Fibroblast of villous mesenchyme (primary cell): ENCODE measurements at places on chromosomes 2 and 18.

- DNase-seq = peak; percentile 27
Measured at GRCh38 chr2:236862961-236863728, 222.5 kb upstream of the COPS8 start.

- DNase-seq = no peak
Measured at GRCh38 chr18:70907673-70908072, 618.8 kb downstream of the SOCS6 start.

GRCh38 chr2:99975386-99975785 lies 167.0 kb downstream of the AFF3 start:
- peak; percentile 4 for DNase-seq

GRCh38 chr2:20378891-20379519 lies 28.4 kb upstream of the PUM2 start:
- DNase-seq = peak; percentile 92

DNA sequence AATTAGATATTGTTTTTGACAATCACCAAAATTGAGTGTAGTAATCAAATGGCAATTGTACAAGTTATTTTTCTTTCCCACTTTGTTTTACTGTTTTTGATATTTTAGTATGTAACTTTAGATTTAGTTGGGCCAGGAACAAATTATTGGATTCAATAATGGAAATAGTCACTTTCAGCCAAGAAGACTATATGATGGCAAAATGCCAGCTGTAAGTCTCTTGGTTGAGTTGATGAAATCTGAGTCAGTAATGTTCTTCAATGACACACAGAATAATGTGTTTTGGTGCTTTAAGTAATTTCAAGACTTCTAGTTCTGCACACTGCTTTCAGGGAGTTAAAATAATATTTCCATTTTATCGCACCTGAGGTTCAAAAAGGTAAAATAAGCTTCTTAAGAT lies 2022.0 kb upstream of the CELF4 start:
- no peak for DNase-seq

GRCh38 chr2:161165811-161166210 lies 5.6 kb downstream of the TANK start:
- DNase-seq = peak; percentile 59

GRCh38 chr2:241546771-241547498 lies 11.6 kb upstream of the BOK start:
- peak; percentile 79 for DNase-seq

GRCh38 chr2:233350708-233351107 lies 3.6 kb upstream of the DGKD start:
- peak; percentile 80 for DNase-seq

DNA sequence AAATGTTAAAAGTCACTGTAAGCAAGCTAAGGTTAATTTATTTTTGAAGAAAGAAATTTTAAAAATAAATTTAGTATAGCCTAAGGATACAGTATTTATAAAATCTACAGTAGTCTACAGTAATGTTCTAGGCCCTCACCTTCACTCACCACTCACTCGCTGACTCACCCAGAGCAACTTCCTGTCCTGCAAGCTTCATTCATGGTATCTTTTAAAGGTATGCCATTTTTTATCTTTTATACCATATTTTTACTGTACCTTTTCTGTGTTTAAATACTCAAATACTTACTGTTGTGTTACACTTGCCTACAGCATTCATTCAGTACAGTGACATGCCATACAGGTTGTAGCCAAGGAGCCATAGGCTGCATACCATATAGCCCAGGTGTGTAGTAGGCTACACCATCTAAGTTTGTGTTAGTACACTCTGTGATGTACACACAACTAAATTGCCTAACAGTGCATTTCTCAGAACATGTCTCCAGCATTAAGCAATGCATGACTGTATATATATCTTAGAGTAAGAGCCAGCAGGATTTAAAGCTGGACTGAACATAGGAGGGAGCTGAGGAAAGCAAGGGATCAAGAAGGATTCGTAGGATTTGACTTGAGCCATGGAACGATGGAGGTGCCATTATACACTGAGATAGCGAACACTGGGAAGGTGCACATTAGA lies 83.1 kb upstream of the KLF7 start:
- peak; percentile 53 for DNase-seq

- DNase-seq = no peak
Measured at GRCh38 chr2:55609193-55609794, 8.1 kb downstream of the PPP4R3B start.

- no peak for DNase-seq
Measured at GRCh38 chr18:22171258-22172119, 2.1 kb downstream of the GATA6 start.

GRCh38 chr2:223815186-223815883 lies 22.0 kb downstream of the AP1S3 start:
- peak; percentile 79 for DNase-seq

DNA sequence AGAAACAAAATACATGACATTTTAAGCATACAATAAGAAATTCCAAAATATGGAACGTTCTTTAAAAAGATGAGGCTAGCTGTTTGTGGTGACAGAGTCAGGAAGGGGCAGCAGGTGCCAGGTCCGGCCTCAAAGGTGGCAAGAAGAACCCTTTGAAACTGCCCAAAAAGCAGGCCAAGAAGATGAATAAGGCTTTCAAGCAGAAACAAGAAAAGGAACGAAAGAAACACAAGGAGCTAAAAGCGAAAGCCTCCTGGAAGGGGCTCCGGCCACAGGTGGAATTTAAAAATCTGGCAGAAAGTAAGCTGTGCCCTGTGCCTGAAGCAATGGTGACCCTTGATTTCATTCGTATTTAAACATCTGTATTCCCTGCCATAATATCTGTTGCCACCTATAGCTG lies 5.5 kb downstream of the WDR33 start:
- DNase-seq = no peak

GRCh38 chr2:75800456-75800855 lies 89.7 kb upstream of the GCFC2 start:
- DNase-seq = no peak

DNA sequence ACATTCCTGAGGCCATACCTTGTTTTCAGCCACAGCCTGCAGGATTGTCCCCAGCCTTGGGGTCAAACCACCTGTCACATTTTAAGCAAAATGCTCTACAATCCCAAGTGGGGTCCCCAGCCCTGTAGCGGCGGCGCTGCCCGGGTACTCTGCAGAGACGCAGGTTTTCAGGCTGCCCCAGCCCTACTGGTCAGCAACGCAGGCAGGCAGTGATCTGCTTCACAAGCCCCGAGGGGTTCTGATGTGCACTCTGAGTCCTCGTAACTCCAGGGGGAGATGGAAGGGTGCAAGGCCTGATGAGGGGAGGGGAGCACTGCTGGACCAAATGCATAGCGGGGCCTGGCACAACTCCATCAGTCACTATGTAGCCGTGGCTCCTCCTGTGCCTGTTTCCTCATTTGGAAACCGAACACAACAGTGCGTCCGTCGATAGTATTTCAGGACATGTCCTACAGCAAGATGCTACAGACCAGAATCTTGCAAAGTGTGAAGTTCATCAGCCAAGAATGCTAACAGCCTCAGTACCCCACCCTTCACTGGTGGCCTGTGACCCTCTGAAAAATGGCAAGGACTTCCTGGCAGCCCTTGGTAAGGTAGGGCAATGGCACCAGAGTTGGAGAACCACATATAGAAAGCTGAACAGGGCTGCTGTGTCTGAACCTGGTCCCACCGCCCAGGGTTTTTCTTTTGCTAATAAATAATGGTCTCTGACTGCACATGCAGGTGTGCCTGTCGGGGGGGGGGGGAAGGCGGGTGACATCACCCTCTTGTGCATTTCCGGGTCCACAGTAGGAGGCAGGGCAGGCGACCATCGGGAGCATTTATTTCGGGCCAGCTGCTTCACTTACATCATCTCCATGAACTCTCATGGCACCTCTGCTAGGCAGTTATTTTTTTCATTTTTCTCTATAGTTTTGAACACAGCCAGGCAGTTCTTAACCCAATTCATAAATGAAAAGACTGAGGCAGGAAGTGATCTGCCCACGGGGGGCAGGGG lies 50.6 kb upstream of the TFCP2L1 start:
- DNase-seq = no peak

GRCh38 chr18:66193938-66194337 lies 410.0 kb downstream of the CDH19 start:
- DNase-seq = no peak

GRCh38 chr2:175742367-175742766 lies 259.7 kb downstream of the LNPK start:
- no peak for DNase-seq

DNA sequence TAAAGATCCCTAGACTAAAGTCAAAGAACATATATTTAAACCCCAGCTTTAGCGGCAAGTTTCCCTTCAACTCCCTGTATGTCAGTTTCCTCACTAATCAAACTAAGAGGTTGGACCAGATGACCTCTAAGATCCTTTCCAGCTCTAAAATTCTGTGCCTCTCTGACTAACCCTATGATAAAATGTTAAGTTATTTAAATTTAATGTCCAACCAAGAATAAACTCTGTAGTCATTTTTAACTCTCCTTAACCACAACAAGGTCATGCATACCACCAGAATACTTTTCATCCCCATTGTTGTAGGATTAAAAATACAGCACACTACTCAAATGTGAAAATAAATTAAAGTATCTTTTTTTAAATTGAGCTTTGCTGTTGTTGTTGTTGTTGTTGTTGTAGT lies 5.2 kb upstream of the PDE1A start:
- DNase-seq = no peak

DNA sequence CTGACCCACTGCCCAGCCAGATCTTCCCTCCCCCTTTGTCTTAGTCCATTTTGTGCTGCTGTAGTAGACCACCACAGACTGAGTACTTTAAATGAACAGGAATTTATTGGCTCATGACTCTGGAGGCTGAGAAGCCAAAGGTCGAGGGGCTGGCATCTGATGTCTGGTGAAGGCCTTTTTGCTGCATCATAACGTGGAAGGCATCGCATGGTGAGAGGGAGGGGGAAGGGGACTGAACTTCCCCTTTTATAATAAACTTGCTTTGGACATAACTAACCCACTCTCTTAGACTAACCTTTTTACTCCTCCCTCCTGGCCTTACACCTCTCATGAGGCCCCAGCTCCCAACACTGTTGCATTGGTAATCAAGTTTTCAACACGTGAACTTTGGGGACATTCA lies 83.8 kb downstream of the MAP4K4 start:
- no peak for DNase-seq

DNA sequence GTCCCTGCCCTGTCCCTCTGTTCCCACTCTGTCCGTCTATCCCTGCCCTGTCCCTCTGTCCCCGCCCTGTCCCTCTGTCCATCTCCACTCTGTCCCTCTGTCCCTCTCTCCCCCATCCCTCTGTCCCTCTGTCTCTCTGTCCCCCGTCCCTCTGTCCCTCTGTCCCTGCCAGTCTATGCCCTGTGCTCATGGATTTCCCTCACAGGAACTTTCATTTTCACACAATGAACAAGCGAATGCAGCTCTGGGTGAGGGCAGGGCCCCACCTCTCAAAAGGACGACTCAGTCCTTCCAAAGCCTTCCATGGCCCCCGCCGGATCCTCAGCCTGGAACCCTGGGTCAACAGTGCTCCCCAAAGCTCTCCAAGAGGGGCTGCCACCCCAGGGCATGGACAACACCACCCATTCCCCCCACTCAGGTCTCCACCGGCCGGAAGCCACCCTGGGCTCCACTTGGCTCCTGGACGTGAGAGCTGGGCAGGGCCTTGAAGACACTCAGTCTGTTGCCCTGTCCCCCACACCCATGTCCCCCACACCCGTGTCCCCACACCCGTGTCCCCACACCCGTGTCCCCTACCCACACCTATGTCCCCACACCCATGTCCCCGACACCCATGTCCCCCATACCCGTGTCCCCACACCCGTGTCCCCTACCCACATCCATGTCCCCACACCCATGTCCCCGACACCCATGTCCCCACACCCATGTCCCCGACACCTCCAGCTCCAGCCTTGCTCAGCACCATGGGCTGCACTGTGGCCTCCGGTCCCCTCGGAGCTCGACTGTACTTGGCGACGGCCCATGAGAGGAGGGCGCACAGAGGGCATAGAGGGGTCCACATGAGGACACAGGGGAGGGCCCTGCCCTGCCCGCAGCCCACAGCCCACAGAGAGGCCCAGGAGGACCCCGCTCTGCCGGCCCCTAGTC lies 156.0 kb downstream of the PXDN start:
- no peak for DNase-seq

DNA sequence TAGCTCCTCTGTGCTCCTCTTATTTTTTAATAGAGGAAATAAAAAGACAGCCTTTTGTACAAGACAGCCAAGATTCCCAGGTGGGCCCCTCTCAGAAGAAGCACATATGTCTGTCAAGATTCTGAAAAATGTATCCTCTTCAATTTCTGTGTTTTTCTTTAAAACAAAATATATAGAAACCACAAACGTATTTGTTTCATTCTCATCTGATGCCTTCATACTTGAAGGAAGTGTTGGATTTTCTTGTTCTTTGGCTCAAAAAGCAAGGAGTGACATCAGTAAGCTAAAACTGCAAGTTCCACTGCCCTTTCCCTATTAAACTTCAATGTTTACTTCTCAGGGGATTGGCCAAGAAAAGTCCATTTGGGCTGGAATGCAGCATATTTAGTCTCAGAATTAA lies 193.8 kb upstream of the OSR1 start:
- no peak for DNase-seq

GRCh38 chr18:8756571-8756970 lies 51.2 kb downstream of the MTCL1 start:
- DNase-seq = no peak

DNA sequence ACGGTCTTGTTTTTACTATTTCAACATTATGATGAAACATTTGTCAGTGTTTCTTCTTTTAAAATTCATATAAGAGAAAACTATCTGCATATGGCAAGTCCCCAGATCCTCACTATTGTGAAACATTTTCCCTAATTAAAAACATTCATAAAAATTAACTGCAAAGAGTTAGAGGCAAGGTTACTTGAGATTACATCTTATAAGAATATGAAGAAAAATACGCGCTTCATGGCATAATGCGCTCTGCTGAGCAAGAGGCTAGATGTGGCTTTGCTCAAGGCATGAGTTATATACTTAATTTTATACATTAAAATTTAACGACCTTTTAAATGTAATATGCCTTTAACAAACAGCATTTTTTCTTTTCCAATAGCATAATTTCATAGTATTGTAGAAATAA lies 166.4 kb upstream of the RPRM start:
- no peak for DNase-seq

DNA sequence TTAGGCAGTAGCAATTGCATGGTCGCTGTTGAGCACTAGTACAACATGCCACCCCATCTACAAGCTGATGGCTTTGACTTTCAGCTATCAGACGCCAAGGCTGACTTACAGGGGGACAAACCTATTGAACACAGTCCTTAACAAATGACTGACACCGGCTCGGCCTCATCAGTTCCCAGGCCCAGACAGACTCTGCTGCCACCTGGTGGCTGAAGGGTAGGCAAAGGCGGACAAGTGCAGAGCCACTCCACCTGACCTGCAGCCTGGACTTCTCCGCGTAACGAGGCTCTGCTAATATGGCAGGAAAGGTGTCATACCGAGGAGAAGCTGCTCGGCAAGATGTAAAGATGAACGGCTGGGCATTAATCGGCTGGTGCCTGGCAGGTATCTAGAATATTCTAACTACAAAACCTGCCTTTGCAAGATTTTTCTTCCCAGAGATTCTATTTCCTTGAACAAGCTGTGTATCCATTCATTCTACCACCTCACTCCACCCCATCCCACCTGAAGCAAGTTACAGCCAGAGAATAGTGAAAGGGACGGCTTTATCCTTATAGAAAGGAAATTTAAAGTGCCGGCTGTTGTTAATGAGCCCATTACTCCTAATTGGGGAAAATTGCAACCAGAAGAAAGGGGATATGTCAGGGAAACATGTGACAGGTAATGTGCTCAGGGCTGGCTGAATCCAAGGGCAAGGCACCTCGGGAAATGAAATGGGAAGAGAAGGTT lies 67.4 kb downstream of the STEAP3 start:
- peak; percentile 50 for DNase-seq

- DNase-seq = no peak
Measured at GRCh38 chr2:105385731-105386540, 12.9 kb downstream of the FHL2 start.

GRCh38 chr2:174726212-174726611 lies 38.1 kb downstream of the CHRNA1 start:
- DNase-seq = no peak
